BJ (cell line): ENCODE measurements at places on chromosomes 11 and 22.

- DNase-seq, result no peak
These were observed 1.5 kb downstream of the LTBP3 start for GRCh38 chr11:65556470-65557279.

GRCh38 chr11:45289369-45289768, 3.2 kb upstream of the SYT13 start:
- no peak for DNase-seq

- no peak for DNase-seq
These were observed at the start of gene USH1C for GRCh38 chr11:17544181-17544622. Gene USH1C (minus strand): TSS chr11:17544416. CDS start chr11:17544307, 109 bp downstream.

GRCh38 chr11:66956689-66957290, 1.4 kb downstream of the PC start:
- DNase-seq, result no peak

GRCh38 chr22:36644333-36644757, 59.2 kb downstream of the CACNG2 start:
- peak; percentile 37 for DNase-seq

DNA sequence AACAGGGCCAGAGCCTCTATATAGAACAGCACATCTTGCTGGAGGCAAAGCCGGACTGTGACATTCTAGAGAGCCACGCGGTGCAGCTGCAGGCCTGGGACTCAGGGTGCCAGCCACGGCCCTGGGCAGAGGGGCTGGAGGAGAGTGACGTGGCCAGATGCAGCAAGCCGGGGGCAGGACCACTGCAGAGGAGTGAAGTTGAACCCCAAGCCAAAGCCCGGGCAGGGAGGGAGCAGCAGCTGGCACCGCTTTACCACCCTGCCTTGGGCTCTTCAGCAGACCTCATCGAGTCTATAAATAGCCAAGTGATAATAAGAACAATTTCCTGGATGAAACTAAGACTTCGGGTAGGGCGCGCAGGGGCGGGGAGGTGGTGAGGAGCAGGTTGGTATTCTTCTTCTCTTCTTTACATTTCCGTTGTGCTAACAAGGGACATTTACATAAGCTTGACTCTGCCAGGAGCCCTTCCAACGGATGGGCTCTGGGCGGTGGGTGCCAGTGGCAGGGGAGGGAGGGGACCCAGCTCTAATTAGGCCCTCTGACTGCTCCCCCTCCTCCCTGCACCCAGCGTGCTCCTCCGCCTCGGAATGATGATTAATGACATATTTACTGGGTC, 110.2 kb downstream of the ST3GAL4 start:
- DNase-seq, result no peak

DNA sequence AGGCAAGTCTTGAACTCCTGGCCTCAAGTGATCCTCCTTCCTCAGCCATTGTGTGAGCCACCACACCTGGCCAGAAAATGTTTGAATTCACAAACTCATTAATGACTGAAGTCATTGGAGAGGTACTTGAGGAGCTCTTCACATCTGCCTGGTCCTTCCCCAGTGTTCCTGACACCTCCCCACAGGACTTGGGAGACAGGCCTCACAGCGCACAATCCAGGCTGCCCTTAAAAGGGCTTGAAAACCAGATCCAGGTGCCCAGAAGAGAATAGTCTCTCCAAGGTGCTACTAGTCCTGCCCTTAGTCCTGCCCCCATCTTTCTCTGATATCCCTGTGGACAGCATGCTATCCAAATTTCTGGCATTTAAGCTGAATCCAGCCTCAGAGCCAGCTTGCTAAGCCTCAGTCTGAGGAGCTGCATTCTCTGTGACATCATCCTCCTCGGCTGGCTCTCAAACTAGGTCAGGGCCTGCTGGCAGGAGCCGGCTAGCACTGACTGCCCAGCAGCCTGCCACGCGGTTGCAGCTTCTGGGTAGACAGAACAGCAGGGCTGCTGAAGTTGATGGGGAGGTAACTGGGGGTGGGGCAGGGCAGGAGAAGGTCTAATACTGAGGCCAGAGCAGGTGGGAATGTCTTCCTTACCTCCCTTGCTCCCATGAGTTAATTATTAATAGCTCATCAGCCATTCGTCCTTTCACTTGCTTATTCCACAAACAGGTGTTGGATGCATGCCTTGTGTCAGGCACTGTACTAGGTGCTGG, 35.3 kb upstream of the NECTIN1 start:
- DNase-seq, result no peak

- DNase-seq, result no peak
These were observed 50.4 kb downstream of the FAM83F start for GRCh38 chr22:40044870-40045834.

GRCh38 chr11:129787532-129788155, 28.0 kb upstream of the TMEM45B start:
- DNase-seq, result no peak

- DNase-seq, result no peak
These were observed 519.0 kb downstream of the TBC1D22A start for GRCh38 chr22:47281126-47282106.

GRCh38 chr11:31770011-31770700, 41.0 kb downstream of the PAX6 start:
- no peak for DNase-seq
